Adrenal gland (tissue), 19 donors: ENCODE measurements at places on chromosomes 13 and 19. TPM values are rescaled to one million over a fixed set of nuclear protein-coding genes. Genes with fewer than 3 reads are reported as not detected.

- no peak overlapping the region for H3K27ac ChIP-seq
- no peak overlapping the region for H3K4me3 ChIP-seq
- DNase-seq = no peak
- H3K4me1 ChIP-seq = no peaks in the 10 kb centered on the region
Measured at GRCh38 chr13:28478127-28478526, 16.8 kb downstream of the FLT1 start.

- DNase-seq = no peak
- no peaks in the 10 kb centered on the region for H3K27me3 ChIP-seq
- no peaks in the 10 kb centered on the region for H3K36me3 ChIP-seq
- no peak overlapping the region for H3K27ac ChIP-seq
- H3K4me1 ChIP-seq = peaks cover 10% of the 10 kb centered on the region
Measured at GRCh38 chr19:51810223-51810622, 15.3 kb downstream of the FPR3 start.

DNA sequence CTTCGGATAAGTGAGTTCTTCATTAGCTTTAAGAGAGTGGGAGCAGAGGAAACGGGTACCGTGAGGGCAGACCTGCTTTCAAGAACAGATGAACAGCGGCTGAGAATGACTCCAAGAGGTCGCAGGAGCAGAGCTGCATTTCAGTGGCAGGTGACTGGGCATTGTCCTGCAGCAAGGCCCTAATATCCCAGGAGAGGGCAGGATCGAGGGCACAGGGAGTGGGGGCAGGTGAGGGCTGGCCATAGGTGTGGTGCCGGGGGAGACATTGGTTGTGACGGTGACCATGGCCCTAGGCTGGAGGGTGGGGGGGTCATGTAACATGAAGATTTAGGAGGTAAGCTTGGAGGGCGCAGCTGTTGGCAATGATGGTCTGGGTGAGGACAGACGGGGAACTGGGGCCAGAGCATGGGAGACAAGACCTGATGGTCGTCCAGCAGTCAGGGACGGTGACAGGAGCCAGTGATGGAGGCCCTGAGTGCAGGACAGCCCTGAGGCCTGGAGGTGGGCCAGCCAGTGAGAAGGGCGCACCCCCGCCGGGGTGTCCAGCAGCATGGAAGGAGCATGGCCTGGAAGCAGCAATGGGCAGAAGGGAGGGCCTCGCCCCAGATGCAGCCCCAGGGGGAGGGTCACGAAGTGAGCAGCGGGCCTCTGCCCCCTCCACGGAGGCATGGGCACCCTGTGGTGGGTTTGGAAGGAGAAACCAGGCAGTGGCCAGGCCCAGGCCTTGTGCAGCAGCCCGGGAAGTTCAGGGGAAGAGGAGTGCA, 29.2 kb upstream of the LAMP1 start:
- DNase-seq = peak; percentile 45
- no peaks in the 10 kb centered on the region for H3K27me3 ChIP-seq
- H3K27ac ChIP-seq = no peak overlapping the region
- H3K4me3 ChIP-seq = no peak overlapping the region
- H3K36me3 ChIP-seq = no peaks in the 10 kb centered on the region

GRCh38 chr19:13718733-13719132, 45.6 kb upstream of the MRI1 start:
- H3K27me3 ChIP-seq = no peaks in the 10 kb centered on the region
- peak; percentile 14 for DNase-seq
- H3K36me3 ChIP-seq = no peaks in the 10 kb centered on the region
- H3K4me1 ChIP-seq = no peaks in the 10 kb centered on the region
- no peak overlapping the region for H3K4me3 ChIP-seq

The ZNF610 gene
- 1.9 TPM for total RNA-seq

DNA sequence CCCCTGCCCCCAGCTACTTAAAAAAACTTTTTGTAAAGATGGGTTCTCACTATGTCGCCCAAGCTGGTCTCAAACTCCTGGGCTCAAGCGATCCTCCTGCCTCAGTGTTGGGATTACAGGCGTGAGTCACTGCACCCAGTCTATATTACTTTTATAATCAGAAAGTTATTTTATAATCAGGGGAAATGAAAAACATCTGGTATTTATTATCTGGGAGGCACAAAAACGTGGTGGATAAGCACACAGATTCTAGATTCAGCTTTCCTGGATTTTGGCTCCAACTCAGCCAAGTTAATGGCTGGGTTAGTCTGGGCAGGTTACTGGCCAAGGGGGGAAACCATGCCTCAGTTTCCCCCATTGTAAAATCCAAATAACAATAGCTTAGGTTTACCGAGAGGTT, 24.7 kb downstream of the KEAP1 start:
- no peak overlapping the region for H3K4me3 ChIP-seq
- H3K36me3 ChIP-seq = no peaks in the 10 kb centered on the region
- no peak overlapping the region for H3K27ac ChIP-seq

The HAUS5 gene
- 6.2 TPM for total RNA-seq

The CYP2A7 gene
- total RNA-seq = not detected

The NLRP5 gene
- not detected for total RNA-seq
